Stimulated activated CD4-positive, alpha-beta T cell treated with anti-CD3 and anti-CD28 coated beads, TNF-alpha, amount 100 ng/mL, for 1 hour (primary cell): ENCODE measurements at places on chromosomes 13 and 19.

DNA sequence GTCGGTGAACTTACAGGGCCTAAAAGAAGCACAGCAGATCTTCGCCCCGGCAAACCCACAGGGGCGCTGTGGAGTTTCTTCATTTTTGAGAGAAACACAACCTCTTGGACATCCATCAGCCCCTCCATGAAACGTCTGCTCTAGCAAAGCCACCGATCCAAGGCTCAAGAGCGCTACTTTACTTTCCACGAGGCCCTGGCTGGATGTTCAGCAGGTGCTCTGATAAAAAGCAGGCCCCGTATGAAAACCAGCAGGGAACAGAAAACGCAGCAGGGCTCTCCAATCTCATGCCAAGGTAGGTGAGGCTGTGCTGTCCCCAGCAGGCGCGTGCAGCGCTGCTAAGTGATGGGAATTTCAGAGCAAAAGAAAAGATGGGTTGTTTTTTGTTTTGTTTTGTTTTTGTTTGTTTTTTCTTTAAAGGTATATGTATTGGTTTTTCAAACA, 86.7 kb downstream of the IRS2 start:
- DNase-seq: no peak

- no peak for DNase-seq
These were observed 64.6 kb upstream of the RAP2A start for GRCh38 chr13:97369261-97369893.

GRCh38 chr19:28504727-28505126, 708.2 kb downstream of the UQCRFS1 start:
- no peak for DNase-seq

GRCh38 chr13:109750221-109750775, 36.1 kb downstream of the IRS2 start:
- DNase-seq: no peak

- no peak for DNase-seq
These were observed 674.9 kb downstream of the OLFM4 start for GRCh38 chr13:53703371-53704080.

- no peak for DNase-seq
These were observed 39.9 kb upstream of the CEACAM8 start for GRCh38 chr19:42634409-42635232.

DNA sequence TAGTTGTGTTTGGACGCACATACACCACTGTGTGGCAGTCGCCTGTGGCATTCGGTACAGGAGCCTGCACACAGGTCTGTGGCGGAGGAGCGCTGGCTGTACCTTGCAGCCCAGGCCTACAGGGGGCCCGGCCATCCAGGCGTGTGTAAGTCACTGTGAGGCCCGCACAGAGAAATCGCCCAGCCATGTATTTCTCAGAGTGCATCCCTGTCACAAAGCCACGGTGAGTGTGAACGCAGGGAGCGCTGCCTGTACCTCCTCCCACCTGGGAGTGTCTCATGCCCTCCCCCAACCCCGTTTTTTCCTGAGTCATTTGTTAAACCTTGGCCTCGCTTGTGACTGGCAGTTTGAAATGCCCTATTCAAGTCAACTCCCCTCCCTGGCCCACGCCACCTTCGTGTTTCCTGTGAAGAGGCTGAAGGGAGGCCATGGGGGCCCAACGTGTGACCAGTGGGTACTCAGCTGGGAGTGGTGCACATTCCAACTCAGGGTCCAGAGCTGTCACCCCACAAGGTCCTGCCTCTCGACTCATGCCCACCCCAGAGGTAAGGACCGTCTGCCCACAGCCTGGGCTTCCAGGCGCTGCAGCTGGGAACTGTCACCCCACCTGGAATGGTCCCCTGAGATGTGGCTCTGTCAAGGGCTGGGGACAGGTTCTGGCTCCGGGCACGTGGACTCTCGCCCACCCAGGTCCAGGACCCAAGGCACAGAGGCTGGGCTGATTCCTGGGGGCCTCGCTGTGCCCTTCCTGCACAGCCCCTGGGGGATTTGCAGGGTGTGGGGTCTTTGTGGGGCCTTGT, 11.6 kb upstream of the RASA3 start:
- no peak for DNase-seq

DNA sequence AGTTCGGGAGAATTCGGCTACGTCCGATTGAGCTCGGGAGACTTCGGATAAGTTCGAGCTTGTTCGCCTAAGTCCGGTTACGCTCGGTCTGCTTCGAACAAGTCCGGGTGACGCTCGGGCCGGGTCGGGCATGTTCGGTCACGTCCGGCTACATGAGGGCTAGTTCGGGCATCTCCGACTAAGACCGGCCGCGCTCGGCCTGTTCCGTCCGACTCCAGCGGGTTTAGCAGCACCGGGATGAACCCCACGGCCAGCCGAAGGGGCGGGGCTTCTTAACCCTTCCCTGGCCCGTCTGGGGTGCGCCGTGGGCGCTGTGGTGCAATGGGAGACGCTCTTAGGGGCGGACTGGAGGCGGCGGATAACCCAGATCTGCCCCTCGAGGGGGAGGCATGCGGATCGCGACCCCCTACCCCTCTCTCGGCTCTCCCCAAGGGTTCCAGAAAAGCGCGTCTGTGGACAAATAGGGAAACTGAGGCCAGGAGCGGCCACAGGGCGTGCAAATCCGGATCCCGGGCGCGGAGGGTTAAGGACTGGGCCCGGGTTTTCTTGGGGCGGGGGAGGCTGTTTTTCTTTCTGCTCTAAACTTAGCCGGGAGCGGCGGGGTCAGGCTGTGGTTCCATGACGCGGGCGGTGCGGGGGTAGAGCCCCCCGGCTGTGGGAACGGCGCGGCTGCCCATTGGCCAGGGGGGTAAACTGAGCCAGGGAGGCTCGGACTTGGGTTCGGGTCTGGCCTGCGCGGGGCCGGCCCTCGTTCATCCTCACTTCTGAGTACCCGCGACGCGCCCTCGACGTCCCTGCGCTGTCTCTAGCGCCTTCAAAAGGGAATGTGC, 1.5 kb downstream of the PDE4C start:
- DNase-seq: peak; percentile 78
